ENCODE measurements at places on chromosomes 11 and 22. TPM values are rescaled to one million over a fixed set of nuclear protein-coding genes. Genes with fewer than 3 reads are reported as not detected.

DNA sequence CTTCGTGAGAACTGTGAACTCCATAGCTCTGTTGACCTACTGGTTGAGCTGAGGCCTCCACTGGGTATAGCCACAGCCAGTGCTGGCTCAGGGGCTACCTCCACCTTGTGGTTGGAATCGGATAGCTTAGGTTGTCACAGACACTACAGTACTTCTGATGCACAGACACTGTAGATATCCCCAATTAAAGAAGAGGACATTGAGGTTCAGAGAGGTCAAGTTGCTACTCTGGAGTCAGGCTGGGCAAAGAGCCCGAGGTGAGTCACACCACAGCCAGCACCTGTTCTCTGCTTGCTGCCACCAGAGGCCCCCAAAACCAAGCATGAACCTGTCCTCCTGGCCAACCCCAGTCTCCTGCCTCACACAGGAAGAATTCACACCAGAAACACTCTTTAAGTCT, 5.4 kb downstream of the UFD1 start:
- no peak for DNase-seq

GRCh38 chr11:20274031-20274430, 89.5 kb upstream of the HTATIP2 start:
- DNase-seq = no peak

DNA sequence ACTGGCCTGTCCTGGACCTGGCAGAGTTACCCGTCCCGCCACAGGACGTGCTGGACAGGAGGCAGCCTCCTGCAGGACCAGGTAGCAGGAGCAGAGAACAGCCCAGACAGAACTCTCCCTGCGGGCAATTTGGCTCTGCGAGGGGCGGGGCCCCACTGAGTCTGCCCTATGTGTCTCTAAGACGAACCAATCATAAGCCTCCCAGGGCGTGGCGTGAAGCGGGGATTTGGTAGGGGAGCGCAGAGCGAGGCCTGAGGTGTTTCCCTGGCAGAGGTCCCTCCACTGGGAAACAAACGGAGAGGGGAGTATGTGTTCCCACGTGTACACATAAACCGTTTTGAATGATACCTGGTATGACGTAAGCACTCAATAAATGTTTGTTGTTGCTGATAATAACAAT, 7.4 kb downstream of the CD82 start:
- no peak for DNase-seq

The C11orf21 gene
- total RNA-seq = not detected

DNA sequence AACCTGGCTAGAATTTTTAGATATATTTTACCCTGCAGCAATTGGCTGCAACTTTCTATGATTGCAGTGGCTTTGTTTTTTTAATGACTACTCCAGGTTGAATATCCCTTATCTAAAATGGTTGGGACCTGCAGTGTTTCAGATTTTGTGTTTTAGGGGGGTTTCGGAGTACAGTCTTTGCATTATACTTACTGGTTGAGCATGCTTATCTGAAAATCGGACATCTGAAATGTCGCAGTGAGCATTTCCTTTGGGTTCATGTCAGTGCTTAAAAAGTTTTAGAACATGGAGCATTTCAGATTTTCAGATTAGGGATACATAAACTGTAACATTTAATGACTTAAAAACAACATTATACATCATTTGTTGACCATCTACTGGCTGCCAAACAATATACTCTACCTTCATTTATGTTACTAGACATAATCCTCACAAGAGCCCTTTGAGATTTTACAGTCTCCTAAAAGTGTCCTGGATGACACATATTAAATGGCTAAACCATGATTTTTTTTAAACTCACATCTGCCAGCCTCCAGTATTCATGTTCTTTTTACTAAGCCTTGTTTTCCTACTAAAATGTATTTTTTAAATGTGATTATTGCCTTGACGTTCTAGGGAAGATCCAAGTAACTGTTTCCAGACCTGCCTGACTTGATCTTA, 66.3 kb downstream of the PRMT3 start:
- DNase-seq = no peak

- peak; percentile 82 for DNase-seq
These were observed 922 bp upstream of the CSNK1E start for GRCh38 chr22:38317995-38318715.

The SCGB1C1 gene
- total RNA-seq = not detected

The MS4A8 gene
- 3.5 TPM for total RNA-seq

- DNase-seq = no peak
These were observed 23.8 kb upstream of the FZD4 start for GRCh38 chr11:86978756-86979608.

DNA sequence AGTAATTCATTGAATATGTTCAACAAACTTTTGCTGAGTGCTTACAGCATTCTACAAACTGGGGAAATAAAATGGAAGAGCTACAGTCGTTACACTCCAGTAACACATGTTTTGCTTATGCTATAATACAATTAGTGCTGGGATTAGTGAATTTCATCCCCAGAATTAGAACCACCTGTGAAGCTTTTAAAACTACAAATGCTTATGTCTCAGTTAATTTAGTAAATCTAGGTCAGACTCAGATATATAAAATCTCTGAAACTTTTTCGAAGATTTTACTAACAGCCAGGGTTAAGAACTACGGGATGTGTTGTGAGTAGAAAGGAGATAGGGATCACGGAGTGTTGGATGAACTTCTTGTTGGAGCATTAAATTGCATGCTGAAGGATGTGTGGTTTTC, 33.7 kb upstream of the EED start:
- no peak for DNase-seq

The SEPTIN3 gene
- 3.2 TPM for total RNA-seq

DNA sequence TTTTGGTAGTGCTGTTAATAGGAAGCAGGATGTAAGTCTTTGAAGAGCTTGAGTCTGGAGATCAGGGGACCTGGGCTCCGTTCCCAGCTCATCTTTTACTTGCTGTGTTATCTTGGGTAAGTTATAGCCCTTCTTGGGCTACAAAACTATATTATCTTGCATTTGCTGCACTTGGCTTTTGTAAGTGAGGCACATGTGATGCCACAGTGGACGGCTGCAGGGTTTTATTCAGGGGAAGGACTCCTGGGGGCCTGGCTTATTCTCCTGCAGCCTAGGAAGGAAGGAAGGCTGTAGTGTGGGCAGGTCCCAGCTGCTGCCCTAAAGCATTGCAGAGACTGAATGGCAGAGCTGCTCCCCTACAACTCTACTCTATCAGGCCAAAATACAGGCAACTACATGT, 6.4 kb downstream of the CD82 start:
- DNase-seq = no peak

The IMMP1L gene
- total RNA-seq = 22.9 TPM

DNA sequence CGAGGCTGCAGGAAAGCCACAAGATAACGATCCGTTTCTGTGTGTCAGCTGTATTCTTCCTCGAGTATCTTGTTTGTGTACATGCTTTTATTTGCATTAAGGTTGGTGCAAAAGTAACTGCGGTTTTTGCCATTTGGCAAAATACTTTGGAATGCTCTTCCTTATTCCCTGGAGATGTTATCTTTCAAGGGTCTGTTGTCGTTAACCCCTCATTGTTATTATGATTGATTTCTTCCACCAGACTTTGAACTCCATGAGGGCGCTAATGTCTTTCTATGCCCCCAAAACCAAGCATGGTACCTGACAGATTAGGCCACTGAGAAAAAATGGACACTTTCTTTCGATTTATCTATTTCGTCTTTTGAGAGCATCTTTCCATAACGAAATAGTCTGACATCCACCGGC, 563 bp upstream of the PSMA1 start:
- no peak for DNase-seq

GRCh38 chr11:61515686-61516085, 7.1 kb downstream of the LRRC10B start:
- DNase-seq = no peak

The GPHA2 gene
- total RNA-seq = not detected
